ENCODE measurements at places on chromosomes 7 and 10.

GRCh38 chr10:73044378-73045285 is 52.0 kb downstream of the P4HA1 start:
- DNase-seq, result peak; percentile 11

DNA sequence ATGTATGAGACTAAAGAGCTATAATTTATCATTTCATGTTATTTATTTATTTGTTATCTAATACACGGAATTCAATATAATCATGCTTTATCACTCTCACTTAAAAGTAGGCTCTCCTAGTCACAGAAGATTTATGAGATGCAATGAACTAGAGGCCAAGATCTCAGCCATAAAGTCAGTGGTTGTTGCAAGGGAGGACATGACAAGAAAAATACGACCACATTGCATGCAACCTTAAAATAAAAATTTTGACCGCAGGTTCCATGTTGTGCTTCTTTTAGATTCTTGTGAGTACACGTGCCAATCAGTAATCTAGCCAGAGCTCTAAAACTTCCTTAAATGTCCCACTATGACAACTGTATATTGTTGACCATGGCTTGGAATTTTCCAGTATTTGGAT is 75.9 kb upstream of the SP8 start:
- no peak for DNase-seq

- no peak for DNase-seq
These were observed 921.5 kb downstream of the NRG3 start for GRCh38 chr10:82796510-82796909.

DNA sequence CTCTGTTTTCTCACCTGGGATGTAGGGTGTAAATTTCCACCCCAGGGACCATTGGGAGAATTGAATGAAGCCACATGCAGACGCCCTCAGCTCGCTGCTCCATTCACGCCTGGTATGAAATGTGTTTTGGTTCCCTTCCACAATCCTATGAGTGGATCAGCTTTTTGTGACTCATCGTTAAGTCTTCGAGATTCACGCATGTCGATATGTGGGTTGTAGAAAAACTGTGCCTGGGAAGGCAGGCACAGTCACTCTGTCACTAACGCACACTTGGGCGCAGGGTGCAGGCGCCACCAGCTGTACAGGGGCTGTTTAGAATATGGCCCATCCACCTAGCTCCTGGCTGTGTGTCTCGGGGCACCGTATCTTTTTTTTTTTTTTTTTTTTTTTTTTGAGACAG is 64.2 kb upstream of the SH2B2 start:
- peak; percentile 64 for DNase-seq

GRCh38 chr7:74221713-74222112 is 11.9 kb downstream of the LAT2 start:
- DNase-seq, result no peak

DNA sequence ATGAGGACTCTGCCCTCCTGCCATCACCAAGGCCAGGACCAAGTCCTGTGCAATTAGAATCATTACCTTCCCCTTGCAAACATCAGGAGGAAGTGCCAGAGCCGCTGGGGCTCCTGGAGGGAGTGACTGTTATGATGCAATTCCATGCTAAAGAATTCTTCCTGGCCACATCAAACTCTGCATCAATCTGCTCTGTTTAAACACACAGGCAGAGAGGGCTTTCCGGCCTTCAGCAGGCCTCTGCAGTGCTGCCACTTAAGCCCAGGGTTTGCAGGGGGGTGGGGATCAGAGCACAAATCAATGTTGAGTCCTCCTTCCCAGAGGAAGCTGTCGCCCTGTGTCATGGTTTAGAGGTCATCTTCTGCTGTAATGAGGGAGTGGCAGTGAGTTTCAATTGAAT is 58.1 kb downstream of the CTBP2 start:
- DNase-seq, result no peak

DNA sequence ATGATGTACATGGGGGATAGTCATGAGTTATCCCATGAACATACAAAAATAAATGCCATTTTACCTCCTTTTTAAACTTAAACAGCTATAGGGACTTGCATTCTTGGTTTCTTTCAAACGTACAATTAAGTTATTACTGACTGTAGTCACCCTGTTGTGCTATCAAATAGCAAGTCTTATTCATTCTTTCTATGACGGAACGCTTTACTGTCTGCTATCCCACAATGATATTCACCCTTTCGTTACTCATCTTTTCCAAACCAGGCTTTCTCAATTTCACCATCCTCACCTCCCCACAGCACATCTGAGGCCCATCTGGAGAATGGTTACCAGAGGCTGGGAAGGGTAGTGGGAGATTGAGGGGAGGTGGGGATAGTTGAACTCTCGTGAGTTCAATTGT is 218.8 kb downstream of the PHF14 start:
- DNase-seq, result no peak

DNA sequence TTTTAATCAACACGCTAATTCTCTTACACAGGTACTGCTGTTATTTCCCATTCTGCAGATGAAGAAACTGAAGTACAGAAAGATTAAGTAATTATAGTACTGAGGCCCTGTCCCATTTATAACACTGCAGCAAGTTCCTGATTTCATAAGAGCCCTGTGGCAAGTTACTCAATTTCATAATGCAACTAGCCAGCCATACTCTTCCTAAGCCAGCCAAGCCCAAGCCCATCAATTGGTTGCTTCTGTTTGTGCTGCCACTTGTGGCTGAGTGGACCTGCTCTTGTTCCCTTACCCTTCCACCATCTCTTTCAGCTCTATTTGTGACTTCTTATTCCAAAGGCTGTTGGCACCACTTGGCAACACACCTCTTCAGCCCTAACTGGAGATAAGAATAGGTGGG is 19.7 kb upstream of the PRPF18 start:
- DNase-seq, result no peak

DNA sequence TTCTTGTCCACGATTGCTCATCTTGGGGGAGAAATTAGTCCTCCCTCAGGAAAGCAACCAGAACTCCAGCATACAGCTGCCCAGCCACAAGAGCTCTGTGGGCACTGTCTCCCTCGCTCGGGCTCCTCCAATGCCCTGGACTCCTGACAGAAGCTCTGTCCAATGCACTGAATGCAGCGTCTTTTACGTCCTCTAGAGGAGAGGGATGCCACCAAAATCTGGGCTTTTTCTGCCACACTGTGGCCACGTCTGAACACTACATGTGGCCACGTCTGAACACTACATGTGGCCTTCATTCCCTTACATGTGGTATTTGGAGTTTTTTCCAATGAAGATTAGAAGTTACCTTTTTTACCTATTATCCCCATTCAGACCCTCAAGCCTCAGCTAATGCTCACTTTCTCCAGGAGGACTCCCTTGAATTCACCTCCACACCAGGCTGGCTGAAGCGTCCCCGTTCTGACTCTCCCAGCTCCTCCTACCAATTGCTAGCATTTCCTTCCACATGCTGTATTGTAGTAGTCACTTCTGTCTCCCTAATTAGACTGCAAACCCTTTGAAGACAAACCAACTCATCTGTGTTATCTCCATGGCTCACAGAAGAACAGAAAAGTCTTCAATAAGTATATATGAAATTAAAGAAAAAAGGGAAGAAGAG is 134.3 kb upstream of the PDE1C start:
- peak; percentile 89 for DNase-seq

- DNase-seq, result no peak
These were observed 81.6 kb upstream of the ANLN start for GRCh38 chr7:36308031-36308430.

DNA sequence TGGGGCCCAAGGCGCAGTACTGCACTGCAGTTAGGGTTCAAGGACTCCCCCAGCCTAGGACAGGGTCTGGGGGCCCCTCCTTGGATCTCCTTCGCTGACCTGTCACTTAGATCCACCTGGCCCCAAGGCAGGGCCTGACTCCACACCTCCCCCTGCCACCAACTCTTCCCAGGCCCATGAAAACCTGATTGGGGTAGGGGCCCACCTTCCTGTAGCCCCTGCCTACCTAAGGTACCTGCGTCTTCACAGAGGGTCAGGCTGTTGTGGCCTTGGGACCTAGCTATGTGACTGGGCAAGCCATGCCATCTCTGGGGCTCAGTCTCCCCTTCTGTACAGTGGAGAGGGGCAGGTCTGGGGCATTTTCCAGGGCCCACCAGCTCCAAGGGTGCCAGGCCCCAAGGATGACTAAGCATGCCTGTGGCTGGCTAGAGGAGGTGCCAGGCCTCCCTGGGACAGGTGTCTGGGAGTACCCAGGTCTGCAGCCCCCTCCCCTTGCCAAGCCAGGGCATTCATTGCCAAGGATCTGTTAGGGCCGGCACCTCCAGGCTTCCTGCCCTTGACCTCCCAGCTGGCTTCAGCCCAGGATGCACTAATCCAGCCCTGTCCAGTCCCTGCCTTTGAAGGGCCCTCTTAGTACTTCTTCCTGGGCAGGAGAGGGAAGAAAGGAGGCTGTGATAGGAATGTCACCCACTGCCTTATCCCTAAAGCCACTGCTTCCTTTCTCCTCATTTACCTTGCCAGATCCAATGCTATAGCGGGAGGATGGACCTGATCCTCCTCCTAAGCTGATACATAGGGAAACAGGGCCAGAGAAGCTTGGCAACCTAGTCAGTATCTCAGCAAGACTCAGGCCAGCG is 1.3 kb downstream of the LIMK1 start:
- DNase-seq, result no peak

DNA sequence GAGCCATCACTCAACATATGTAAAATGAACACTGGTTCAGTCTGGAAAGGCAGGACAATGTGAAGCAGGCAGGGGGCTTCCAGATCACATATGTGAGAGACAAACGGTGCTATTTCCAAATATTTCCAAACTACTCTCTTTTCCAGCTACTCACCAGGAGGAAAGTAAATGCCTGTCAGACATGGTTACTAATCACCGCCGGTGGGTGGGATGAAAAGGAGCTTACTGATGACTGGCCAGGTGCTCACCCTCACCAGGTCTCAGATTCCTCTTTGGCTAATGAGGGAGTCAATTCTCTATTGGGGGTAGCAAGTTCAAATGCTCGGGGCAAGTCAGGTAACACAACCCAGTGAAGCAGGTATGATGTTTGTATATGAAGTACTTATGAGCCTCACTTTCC is 9.7 kb upstream of the MSMB start:
- no peak for DNase-seq

- no peak for DNase-seq
These were observed 98.0 kb upstream of the GATA3 start for GRCh38 chr10:7956508-7956907.

GRCh38 chr10:1367938-1368841 is 312.0 kb downstream of the WDR37 start:
- no peak for DNase-seq

DNA sequence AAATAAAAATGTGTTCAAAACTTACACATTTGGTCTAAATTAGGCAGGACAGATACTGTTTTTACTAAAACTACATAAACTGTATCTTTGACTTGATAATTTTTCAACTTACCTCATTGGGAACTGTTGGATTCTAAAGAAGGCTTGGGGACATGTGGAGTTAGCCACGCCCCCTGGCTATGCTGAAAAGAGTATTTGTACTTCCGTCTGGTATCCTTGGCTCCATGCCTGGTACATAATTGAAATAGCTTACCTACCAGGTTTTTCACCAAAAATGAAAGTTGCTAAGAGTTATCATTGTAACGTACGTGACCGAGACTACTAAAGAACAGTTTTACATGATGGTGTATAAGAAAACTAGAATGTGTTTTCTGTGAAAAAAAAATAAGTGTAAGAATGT is 604.8 kb upstream of the IGFBP3 start:
- DNase-seq, result no peak

DNA sequence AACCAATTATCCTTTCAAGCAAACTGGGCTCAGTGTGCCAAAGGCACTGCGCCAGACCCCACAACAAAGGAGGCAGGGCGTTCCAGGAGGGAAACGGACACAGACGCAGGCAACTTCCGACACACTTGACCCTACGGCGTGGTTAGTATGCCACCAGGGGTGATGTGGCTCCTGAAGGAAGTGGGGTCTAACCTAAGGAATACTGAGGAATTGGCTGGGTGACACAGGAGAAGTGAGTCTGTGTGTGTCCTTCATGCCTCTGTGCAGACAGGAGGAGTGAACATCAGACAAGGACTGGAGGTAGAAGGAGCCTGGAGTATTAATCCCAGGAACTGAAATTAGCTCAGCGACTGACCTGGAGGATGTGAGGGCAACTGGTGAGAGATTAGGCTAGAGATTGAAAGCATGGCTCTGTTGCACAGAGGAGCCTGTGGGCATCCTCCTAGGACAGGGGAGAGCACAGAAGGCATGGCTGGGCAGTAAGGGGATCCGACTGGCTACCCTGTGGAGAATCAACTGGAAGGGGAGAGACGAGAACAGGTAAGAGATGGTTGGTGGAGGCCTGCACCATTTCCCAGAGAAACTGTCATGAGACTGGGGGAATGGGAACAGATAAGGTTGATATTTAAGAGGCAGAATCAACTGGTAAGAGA is 27.8 kb downstream of the GSDME start:
- DNase-seq, result no peak

- DNase-seq, result no peak
These were observed 22.7 kb downstream of the FAM53B start for GRCh38 chr10:124721330-124722045.

GRCh38 chr7:128687131-128687530 is 15.0 kb downstream of the GARIN1A start:
- DNase-seq, result no peak

DNA sequence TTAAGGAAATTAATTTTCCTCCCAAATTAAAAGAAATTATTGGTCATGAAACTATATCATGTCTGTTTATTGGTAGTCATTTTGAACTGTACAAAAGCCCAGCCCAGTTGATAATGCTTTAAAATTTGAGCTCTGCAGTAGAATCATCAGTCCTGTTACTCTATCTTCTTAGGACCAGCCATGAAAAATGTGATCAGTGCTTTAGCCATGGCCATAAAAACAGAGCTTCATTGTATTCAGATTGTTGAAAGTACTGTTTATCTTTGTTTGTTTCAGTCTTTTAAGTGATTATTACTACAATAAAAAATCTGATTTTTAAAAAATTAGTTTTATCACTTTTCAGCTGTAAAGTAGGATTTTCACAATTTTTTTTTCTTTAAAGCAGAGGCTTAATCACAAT is 13.7 kb upstream of the TFAM start:
- DNase-seq, result no peak

- DNase-seq, result no peak
These were observed 530.6 kb downstream of the ANKRD7 start for GRCh38 chr7:118755067-118755625.

- no peak for DNase-seq
These were observed 61.7 kb upstream of the ZNRF2 start for GRCh38 chr7:30222515-30223215.

DNA sequence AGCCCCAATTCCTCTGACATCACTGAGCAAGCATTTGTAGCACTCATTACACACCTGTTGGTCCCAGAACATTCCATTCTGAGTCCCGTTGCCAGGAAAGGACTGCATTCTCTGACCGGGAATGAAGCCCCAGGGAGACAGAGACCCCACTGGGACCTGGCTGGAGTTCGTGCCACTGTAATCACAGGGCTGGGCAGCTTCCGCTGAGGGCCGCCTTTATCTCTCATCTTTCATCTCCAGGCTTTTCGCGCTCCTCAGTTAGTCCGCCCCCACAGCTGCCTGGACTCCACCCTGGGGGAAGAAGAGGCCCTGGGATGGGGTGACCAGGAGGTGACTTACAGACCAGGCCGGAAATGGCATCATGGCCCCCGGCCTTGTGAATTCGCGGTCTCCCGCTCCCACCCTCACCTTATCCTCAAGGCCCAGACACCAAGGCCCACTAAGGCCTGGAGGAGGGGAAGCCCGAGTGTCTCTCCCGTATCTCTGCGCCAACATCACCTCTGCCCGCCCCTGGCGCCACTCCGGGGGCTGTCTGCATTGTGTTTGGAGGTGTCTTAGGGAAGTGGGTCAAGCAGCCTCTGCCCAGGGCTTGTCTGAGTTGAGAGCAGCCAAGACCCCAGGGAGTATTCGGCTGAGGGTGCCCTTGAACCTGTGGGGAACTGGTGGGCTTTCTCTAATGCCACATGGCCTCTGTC is 75.4 kb downstream of the PROSER2 start:
- DNase-seq, result no peak

Measured in putamen (tissue), 1 donor.